Cardiac muscle cell (in vitro differentiated cells and primary cell): ENCODE measurements at places on chromosomes 7 and 10.

DNA sequence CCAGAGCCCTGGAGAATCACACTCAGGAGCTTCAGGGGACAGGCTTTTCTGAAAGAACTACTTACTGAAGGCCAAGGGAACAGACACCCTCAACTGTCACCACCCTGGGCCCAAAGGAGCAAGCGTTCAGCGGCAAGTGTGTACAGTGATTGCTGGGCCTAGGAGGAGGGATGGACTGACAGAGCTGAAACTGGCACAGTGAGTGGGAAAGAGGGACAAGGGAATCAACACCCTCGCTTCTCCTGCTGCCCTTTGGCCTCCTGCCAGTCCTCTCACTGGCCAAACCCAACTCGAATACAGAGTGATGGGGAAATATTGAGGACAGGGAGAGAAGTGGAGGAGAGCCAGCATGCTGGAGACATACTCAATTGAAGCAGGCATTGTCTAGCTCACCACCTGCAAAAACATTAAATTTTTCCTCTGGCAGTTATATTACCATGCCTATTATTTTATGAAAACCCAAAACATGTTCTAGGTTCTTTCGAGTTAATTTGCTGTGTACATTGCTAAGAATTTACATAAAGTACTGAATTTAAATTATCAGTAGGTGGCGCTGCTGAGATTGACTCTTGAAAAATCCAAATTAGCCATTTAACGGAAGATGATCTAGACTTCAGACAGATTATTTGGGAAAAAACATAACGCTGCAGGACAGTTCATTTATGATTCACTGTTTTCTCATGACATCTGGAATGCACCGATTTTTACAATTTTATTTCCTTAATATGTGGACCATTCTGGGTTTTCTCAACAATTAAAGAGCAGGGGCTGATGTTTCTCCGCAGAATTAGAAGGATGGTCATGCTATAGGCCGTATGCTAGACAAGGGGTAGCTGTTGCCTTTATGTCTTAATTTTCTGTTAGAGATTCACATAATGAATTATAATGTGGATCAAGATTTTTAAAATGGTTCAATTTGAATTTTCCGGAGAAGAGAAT is 14.7 kb upstream of the TMEM236 start:
- DNase-seq: peak; percentile 65

DNA sequence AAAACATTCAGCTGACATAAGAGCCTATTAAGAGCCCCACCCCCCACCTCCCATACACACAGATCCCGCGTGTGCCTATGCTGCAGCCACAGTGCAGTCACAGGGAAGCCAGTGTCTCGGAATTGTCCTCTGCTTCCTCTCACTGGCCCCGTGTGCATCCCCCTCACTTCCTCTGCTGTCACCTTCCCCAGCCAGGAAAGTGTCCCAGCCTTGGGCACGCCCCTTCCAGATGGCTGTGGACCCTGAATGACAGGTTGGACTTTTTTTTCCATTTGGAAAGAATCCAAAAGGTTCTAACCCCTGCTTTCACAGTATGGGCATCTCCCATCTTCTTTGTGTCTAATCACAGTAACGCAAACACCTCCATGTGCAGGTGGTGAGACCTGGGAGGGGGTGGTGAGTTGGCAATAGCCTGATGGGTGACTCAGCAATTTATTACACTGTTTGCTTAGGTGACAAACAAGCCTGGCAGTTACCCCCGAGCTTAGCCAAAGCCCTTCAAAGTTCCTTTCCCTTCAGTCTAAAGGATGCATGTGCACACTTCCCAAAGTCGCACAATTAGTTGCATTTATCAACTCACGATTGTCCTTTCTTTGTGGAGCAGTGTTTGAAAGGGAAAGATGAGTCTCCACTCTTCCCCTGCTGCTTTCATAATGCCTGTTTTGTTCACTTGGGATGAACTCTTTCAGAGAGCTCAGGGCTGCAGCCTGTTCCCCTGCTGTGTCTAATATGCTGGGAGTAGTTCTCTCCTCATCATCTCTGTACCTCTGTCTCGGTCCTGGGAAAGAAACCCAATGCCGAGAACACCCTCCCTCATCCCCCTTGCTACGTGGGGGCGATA is 67.5 kb upstream of the EFCAB10 start:
- DNase-seq: no peak

DNA sequence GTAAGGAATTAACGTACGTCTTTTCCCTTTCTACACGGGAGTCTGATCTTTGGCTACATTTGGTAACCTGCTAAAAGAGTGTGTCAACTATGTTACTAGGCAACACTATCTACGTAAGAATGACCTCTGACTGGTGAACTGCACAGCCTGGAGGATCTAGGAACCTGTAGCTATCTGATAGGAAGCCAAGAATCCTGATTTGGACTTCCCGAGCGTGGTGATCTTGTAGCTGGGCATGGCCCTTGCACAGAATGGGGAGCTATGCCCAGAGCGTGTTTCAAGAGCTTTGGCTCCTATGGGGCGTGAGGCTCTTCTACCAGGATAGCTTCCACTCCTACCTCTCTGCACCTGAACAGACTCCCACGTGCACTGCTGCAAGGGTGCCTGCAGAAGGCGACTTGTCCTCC is 157.5 kb downstream of the TAX1BP1 start:
- no peak for DNase-seq

DNA sequence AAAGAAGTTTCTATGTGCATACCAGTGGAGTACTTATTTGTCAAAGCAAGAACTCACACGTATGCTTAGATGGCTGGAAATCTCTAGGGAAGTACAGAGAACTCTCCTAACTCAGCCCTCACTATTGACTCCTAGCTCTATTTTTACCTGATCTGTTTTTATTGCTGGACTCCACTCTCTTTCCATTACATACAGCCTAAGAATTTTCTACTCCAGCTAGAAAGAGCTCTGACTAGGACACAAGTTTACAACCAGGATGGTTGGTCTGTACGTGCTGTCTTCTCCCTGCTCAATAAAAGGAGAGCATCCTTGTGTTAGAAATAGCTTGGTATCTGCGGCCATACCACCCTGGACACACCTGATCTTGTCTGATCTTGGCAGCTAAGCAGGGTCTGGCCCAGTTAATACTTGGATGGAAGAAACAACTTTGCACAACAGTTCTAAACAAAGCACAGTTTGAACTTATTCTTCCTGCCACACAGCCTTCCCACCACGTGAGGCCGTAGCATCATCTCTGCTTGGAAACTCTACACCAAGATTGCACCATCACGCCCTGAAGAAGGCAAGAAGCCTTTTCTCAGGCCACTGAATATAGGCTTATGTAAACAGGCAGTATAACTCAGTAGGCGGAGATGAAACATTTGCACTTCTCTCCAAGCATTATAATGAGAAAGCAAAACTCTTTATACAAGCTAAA is 50.7 kb downstream of the KCNMA1 start:
- DNase-seq: no peak

GRCh38 chr10:58180666-58181065 is 87.0 kb downstream of the IPMK start:
- no peak for DNase-seq

- peak; percentile 25 for DNase-seq
Observed at GRCh38 chr10:73590881-73591799, at the start of gene USP54. TSS of gene USP54 (minus strand) at chr10:73591342. CDS start at chr10:73575658, 15,684 bp downstream.

DNA sequence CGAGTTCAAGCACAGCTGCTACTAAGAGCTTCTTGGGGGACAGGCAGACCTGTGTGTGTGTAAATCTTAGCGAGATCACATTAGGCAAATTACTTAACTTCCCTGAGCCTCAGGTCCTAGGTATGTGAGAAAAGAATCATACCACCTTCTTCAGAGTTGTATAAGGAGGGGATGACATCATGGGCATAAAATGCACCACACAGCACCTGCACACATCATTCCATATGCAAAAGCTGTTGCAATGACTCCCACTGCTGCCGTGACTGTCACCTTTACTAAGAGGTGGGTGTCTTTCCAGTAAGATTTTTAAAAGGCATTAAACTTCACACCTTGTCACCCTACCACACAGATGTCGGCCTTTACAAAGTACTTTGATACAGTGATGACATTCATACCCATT is 146.0 kb downstream of the FANK1 start:
- no peak for DNase-seq

DNA sequence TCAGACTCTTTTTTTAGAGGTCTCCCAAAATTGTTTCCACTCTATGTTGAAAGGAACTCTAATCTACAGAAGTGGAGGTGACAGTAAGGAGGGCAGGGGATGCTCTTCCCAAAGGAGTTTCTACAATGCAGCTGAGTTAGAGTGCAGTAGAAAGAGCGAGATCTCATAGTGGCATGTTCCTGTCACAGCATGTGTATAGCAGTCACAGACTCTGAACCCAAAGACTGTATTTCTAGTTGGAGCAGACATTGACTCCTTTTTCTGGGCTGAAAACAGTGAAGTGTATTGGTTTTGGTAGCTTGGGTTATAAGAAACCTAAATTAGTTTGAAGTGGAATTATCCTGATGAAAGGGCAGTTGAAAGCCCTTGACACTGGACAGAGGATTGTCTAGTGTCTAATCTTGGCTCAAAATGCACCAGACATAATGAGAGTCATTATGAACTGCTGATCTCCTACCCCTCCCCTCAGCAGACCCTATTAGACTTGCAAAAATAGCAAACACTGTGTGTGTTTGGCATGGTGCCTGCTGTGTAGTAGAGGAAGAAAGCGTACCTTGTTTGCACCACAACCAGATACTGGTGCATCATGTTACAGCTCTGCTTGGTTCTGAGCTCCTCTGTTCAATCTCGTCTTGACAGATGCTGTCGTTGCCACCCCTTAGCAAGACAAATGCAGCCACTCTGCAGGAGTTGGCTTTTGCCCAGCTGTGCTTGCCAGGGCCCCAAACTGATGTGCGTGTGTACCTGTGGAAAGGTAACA is 336.0 kb downstream of the AUTS2 start:
- peak; percentile 85 for DNase-seq

DNA sequence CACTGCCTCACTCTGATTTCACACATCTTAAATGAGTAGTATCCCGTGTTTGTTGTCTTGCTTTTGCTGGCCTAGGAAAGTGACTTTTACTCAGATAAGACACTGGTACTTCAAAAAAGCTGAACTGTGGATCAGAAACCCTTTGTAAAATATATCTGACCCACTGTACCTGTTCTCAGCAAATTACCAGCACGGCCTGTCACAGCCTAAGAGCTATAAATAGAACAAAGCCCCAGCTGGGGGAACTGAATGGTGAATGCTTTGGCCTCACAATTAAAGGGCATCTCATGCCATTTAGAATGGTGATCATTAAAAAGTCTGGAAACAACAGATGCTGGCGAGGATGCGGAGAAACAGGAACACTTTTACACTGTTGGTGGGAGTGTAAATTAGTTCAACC is 76.1 kb downstream of the CREB3L2 start:
- no peak for DNase-seq

GRCh38 chr7:134086998-134087735 is 40.0 kb upstream of the LRGUK start:
- DNase-seq: no peak

GRCh38 chr7:37320140-37320847 is 128.4 kb downstream of the ELMO1 start:
- no peak for DNase-seq

GRCh38 chr7:87075671-87076404 is 16.4 kb upstream of the ELAPOR2 start:
- DNase-seq: no peak

DNA sequence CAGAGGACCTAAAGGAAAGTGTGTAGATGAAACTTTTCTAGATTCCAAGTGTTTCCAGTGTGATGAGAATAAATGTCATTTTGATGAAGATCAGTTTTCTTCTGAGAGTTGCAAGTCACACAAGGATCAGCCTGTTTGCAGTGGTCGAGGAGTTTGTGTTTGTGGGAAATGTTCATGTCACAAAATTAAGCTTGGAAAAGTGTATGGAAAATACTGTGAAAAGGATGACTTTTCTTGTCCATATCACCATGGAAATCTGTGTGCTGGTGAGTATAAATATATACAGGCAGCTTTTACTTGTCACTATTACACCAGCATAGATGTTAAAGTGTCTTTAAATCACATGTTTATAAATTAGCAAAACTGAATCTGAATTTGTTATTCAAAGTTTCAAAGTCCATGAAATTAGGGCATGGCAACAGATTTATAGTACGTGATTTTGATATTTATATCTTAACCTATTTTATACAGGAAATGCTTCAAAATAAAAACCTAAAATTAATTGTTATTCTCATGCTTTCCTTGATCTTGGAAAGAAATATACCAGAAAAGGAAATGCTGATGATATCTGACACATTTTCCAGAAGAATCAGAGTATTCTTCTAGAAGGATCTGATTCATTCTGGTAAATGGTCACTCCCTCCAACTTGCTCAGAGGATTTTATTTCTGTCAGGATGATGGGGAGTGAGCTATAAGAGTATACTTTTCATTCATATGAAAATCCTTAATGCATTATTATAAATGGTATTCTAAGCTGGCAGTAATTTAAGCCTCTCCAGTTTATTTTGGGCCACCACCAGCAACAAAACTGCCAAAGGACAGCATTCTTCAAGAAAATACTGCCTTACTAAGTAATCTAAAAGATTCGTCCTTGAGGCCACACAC is 71.4 kb downstream of the ITGB8 start:
- no peak for DNase-seq

DNA sequence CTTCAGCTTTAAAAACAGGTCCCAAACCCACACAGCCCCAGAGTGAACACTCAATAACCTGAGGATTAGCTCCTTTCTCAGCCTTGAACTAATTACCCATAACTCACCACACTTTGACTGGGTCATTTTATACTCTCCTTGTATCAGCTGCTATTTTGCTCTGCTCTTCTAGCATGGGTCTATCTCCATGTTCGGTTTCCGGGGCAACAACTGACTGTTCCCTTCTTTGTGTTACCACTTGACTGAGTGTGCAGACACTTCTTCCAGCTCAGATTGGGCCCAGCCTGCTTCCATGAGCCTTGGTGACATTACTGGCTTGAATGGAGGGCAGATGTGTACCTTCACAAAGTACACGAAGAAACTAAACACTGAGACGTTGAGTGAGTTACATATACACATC is 31.5 kb upstream of the PRPS1L1 start:
- DNase-seq: no peak

DNA sequence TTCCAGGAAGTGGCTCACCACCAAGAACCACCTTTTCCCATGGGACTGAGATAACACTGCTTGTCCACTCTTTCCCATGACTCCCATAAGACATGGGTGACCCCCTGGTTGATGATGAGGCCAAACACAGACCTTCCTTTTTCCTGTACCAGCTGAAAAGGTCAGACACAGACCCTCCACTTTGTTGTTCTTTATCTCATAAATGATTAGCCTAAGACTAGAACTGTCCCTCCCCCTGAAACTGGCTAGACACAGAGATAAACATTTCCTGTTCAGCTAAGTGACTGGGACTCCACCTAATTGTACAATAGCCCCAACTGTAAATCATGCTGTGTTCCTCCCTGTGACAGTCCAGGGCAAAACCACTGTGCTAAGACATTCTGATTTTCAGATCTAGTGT is 8.2 kb upstream of the NRG3 start:
- peak; percentile 66 for DNase-seq

GRCh38 chr7:16913643-16914042 is 31.9 kb upstream of the AGR3 start:
- no peak for DNase-seq

GRCh38 chr7:45971171-45971570 is 50.1 kb upstream of the IGFBP3 start:
- no peak for DNase-seq

GRCh38 chr7:157046681-157047080 is 36.2 kb upstream of the MNX1 start:
- DNase-seq: no peak

GRCh38 chr10:108039821-108040584 is 875.5 kb upstream of the SORCS1 start:
- no peak for DNase-seq
